WTC11 (cell line): ENCODE measurements at places on chromosomes 13 and 19.

DNA sequence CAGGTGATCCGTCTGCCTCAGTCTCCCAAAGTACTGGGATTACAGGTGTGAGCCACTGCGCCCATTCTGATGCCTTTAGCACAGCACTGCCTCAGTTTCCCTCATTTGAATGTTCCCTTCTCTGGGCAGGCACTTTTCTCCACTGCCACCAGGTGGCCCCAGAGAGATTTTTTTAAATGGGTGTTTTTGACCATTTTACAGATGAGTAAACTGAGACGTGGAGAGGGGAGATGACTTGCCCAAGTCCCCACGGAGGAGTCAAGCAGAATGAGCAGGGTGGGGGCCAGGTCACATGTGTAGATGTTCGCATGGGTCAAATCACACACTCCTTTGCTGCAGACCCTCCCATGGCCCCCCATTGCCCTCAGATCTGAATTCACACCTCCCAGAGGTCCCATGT, 3.2 kb upstream of the PDE4C start:
- DNase-seq = no peak

DNA sequence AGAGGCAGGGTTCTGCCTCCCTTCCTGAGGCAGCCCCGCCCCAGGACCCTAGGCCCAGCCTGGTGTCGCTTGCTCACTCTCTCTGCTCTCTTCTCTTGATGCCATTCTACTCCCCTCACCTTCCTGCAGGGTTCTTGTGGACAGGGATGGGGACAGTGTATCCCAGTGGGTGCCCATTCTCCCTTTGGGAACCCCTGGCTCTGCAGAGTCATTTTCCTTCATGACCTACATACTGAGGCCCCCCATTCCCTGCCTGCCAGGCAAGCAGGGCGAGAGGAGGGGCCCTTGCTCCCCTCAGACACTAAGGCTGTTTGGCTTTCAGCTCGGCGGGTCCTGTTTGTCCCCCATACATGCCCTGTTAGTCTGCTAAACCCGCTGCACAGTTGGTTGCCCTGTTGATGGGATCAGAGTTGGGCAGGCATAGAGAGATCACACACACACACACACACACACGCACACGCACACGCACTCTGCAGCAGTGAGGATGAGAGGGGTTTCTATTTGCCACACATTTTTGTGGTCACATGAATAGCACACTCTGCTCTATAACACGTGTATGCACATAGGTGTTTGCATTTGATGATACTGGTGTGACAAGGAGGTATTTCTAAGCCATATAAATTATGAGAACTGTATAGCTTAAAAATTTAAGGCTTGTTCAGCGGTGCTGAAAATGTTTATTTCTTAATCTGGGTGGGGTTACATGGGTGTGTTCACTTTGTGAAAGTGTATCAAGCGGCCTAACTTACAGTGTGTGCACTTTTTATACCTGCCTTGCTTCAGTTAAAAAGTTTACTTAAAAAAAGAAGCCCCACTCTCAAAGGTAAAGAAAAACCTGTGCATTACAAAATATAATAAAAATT, 20.3 kb downstream of the NFIX start:
- DNase-seq = peak; percentile 48

DNA sequence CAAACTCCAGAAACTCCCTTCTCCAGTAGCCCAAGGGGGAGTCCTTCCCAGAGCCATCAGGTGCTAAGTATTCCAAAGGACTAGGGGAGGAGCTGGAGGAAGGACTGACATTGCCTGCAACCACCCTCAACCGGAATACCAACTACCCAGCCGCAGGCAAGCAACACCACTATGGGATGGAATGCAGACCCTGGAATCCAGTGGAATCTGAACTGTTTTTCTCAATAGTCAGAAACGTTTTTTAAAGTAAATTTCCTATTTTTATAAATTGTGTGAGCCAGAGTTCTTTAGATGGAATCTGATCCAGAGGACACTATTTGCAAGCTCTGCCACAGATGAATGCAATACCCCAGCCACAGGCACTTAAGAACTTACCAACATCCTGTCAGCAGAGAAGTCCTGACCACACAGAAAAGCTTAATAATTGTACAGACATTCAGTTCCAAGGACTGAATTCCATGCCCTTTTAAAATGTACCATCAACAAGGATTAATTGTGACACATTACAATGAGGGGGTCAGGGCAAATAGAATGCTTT, 92.1 kb downstream of the USP12 start:
- peak; percentile 52 for DNase-seq

DNA sequence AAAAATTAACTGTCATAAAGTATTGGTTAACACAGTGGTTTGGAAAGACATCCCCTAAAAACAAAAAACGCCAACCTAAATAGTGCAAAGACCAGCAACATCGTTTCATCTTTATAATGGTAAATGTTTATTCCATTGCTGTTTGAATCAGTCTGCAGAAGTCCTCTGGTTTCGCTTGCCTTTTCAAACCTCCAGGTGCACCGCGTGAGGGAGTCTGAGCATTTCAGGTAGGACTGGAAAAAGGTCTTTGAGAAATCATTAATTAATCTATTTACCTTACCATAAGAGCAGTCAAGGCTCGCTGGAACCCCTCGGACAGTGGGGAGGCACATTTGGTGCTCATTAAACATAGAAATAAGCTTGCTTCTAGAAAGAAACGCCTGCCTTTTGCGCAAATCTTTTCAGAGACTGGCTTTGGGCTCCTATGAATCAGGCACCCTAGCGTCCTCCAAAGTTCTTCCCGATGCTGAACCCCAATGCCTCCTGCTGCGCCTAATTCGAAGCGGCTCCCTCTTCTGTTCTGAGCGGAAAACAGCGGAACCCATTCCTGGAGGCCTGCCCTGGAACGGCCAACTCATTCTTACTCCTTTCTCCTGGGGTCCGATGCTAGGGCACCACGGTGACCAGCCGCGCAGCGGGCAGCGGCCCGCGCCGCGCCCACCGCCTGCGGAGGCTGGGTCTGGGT, 951 bp upstream of the MTUS2 start:
- peak; percentile 16 for DNase-seq

DNA sequence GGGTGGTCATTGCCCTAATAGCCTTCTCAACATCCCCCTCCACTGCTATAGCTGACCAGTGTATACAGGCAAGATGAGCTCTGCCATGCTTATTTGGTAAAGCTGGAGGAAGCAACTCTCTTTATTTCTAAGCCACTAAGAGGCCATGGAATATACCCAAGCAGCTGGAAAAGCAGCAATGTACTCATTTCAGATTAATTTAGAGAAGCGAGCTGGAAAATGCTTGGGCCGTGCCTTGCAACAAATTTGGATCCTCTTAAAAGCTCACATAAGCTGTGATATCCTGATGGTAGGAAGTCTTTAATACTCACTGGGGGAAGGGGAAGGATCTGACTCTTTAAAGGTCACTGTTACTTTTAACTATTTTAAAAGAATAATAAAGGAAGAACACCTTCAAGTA, 77.8 kb downstream of the TEX26 start:
- DNase-seq = no peak

DNA sequence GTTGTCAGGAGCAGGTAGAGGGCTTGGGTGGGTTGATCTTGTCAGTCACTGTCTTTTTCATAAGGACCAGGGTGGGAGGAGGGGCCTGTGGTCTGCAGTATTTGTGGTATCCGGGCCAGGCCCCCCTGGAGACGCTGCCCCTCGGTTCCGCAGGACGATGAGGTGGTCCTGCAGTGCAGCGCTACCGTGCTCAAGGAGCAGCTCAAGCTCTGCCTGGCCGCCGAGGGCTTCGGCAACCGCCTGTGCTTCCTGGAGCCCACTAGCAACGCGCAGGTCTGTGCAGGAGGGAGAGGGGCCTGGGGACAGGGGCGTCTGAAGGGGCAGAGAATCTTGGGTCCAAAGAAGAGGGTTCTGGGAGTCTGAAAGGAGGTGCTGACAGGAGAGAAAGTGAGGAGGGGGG, 7.1 kb downstream of the RYR1 start:
- no peak for DNase-seq

- peak; percentile 64 for DNase-seq
Measured at GRCh38 chr19:913080-913748, at the start of gene R3HDM4. Gene R3HDM4, minus strand, starts transcription at chr19:913219. Its CDS starts 62 bp downstream, at chr19:913157.

DNA sequence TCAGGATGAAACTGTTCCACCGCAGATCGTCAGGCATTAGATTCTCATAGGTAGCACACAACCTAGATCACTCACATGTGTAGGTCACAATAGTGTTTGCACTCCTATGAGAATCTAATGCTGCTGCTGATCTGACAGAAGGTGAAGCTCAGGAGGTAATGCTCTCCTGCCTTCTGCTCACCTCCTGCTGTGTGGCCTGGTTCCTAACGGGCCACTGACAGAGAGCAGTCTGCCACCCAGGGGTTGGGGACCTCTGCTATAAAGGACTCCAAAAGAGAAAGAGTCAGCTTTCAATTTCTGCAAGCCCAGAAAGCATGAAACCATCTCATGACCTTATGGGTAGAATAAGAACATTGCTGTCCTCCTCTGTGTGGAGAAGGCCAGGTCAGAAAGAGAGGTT, 43.5 kb upstream of the PCCA start:
- DNase-seq = no peak

DNA sequence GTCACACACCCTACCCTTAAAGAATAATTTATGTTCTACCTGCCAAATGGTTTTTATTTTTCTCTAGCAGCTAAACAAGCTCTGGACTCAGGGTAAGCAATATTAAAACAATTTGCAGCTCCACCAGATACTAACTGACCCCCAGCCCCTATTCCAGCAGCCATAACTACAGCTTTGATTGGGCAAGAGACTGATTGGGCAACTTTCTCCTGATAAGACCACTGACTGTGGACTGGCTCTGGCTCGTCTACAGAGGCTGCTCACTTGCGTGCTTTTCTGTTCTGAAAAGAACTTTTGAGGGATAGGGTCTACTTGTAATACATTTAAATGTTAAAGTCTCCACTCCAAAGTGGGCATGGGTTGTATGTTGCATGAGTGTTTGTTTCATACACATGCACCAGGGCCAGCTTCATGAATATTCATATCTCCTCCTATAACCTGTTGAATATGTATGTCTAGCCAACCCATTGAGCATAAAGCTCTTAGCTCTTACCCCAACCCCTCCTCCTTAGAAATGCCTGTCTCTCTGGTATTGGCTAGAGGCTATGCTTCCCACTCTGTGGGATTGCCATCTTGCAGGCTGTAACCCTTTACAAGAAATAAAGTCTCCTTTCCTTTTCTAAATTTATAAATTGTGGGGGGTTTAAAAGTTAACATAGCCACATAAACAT, 19.9 kb downstream of the OR7A5 start:
- no peak for DNase-seq

DNA sequence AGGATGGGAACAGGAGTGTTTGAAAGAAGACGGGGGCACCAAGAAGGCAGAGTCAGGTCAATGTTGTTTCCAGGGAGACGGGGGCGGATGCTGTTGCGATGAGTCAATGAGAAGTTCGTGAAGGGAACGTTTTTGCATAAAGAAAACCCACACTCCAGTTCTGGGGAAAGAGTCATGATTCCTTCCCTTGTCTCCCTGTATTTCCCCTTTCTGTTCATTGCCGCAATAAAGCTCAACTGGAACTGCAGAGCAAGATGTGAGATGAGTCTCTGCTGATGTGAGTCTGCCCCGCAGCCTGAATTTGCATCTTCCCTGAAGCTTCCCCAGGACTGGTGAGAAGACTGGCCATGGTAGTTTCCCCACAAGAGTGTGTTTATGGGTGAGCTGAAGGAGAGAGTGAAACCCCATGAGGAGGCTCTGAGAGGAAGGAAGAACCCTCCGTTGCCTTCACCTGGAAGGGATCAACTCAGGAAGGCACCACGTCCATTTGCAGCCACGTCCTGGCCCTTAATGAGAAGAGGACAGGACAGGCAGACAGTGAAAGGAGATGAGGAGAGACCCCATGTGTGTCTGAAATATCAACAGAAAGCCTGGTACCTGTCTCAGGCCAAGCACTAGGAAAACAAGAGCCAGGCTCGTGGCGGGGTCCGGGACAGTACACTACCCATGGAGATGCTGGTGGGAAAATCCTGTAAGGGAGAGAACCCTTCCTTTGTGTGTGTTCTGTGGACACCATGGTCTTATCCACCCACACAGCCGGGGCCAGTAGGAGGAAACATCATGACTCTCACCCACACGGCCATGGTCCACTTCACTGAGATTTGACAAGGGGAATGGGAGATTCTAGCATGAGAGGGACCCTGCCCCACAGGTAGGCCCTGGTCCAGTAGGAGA, 13.7 kb downstream of the LILRA1 start:
- DNase-seq = no peak

DNA sequence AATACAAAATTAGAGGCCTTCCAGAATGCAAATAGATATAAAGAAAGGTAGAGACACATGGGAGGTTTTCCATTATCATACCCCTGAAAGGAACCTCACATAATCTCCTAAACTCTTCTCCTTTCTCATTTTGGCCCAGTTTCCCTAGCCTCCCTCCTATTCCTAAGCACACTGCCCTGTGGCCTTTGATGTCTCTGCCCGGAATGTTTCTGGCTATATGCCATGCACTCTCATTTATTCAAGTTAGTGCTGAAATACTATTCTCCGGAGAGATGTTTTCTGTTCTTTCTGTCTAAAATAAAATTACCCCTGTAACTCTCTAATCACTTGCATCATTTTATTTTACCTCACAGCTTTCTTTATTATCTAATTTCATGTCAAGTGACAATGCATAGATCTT, 1287.7 kb downstream of the SLITRK5 start:
- no peak for DNase-seq

DNA sequence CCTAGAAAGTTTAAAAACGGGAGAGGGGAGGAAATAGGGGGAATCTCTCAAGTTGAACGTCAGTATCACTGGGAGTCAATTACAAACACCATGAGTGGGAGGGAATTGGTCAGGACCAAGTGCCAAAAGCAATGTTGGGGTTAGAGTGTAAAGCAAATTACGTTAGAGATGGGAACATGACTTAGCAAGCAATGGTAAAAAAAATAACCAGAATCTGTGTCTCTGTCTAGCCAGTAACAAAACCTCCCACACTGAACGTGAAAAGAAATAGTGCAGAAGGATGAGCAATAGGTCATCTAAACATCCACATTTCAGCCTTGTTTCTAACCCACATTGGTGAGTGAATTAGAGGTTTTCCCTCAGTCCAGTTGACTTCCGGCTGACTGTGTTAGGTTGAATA, 242.2 kb downstream of the COG6 start:
- DNase-seq = no peak

- DNase-seq = no peak
Measured at GRCh38 chr13:113157206-113157928, 1.1 kb upstream of the PROZ start.

GRCh38 chr19:42301646-42302203, at the start of gene PRR19:
Gene PRR19, plus strand, starts transcription at chr19:42302132. Its CDS starts 7,453 bp downstream, at chr19:42309585.
- no peak for DNase-seq

- no peak for DNase-seq
Measured at GRCh38 chr19:1514295-1514661, 1.5 kb upstream of the ADAMTSL5 start.

GRCh38 chr13:48160606-48161278, 65.8 kb upstream of the MED4 start:
- DNase-seq = no peak

- no peak for DNase-seq
Measured at GRCh38 chr19:35528218-35529038, at the start of gene SBSN. Gene SBSN, minus strand, starts transcription at chr19:35528311. Its CDS starts 30 bp downstream, at chr19:35528281.

GRCh38 chr19:33299051-33299688, 3.2 kb downstream of the CEBPA start:
- DNase-seq = no peak

- DNase-seq = no peak
Measured at GRCh38 chr13:43305416-43305815, 282.0 kb downstream of the DNAJC15 start.
